ENCODE measurements at places on chromosomes 7 and 10.

GRCh38 chr7:21547501-21547900, 4.7 kb downstream of the DNAH11 start:
- DNase-seq: no peak

- no peak for DNase-seq
These were observed 9.0 kb upstream of the ADCYAP1R1 start for GRCh38 chr7:31043051-31043471.

- DNase-seq: no peak
These were observed 1106.8 kb upstream of the C7orf33 start for GRCh38 chr7:147483634-147484292.

DNA sequence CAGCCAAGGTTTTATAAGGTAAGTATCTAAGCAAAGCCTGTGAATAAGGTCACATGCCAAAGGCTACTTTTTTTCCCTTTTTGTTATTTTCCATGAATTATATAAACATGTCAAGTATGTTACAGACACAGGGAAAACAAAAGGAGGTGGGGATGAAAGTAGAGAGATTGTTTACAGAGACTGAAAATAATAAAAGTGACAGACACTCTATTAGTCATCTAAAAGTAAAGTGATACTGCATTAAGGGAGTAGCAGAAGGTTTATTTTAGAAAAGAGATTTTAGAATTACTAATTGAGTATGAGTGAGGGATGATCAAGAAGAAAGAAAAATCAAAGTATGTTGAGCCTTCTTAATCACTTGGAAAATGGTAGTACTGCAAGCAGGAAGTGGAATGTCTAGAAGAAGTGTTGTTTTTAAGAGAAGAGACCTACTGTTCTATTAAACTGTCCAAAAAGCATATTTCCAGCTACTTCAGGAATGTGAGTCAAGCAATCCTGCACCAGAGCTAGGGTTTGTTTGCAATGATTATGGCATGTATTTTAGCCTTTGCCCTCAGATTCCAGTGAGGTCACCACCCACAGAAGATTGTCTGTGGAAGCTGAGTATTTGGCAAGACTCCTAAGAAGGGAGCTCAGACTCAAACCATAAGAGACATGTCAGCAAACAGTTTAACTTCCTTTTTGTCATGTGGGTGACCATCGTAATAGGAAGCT, 177.9 kb upstream of the PLXDC2 start:
- peak; percentile 80 for DNase-seq

- no peak for DNase-seq
These were observed 17.0 kb downstream of the CDK14 start for GRCh38 chr7:90613088-90613498.

- DNase-seq: no peak
These were observed 263.8 kb downstream of the PTPRN2 start for GRCh38 chr7:158323741-158324396.

DNA sequence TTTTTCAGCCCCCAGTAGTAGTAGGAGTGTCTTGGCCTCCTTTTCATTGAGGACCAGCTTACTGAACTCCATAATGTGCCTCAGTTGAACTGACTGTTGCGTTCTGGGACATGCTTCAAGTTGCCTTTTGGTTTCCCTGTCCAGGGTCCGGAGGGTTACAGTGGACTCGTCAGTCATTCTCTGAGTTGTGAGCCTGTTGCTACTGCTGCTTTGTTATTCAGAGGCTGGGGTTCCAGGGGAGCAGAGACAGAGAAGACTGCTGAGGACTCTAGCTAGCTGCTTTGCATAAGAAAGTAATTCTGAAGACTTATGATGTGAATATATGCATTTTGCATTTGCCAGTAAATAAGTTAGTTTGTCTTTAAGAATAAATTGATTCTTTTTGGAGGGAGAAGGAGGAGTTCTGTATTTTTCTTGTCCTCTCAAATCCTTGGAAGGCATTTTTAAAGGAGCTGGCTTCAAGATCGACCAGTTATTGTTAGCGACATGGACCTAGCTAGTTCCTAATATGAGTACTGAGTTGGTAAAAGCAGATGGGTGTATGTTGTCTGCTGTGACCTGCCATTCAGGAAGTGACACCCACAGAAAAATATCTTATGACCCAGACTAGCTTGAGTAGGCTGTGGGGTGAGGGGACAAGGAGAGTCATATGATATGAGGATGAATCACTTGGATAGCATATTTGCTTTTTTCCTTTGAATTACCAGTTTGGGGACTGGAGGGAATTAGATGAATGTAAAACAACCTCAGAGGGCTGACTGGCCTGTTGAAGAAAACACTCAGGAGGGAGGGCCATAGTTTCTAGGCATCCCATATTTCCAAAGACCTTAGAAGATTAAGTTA, 8.3 kb downstream of the PI4K2A start:
- peak; percentile 88 for DNase-seq

GRCh38 chr10:69220041-69220451, at the start of gene HKDC1:
HKDC1 (plus strand) TSS chr10:69220332; CDS start chr10:69220436, 104 bp downstream.
- DNase-seq: peak; percentile 93

DNA sequence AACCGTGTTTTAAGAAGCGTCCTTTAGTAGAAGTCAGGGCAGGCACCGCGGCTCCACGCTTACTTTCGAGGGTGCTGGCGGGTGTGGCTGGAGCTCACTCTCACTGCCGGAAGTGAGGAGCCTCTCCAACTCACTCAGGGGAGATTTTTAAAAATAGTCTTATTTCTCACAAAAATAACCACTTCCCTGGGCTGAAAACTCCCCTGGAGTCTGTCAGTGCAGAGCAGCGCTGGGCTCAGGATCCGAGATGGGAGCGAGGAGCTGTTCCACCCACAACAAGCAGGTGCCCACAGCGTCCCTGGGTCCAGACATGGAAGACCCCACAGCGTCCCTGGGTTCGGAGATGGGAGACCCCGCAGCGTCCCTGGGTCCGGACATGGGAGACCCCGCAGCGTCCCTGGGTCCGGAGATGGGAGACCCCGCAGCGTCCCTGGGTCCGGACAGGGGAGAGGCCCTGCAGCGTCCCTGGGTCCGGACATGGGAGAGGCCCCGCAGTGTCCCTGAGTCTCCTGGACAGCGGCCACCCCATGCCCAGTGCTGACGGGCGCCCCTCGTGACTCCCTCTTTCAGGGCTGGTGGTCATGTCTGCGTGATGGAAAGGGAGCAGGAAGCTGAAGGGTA, 51.2 kb downstream of the VIPR2 start:
- DNase-seq: no peak

- DNase-seq: no peak
These were observed 5.8 kb downstream of the DBNL start for GRCh38 chr7:44050121-44050914.

DNA sequence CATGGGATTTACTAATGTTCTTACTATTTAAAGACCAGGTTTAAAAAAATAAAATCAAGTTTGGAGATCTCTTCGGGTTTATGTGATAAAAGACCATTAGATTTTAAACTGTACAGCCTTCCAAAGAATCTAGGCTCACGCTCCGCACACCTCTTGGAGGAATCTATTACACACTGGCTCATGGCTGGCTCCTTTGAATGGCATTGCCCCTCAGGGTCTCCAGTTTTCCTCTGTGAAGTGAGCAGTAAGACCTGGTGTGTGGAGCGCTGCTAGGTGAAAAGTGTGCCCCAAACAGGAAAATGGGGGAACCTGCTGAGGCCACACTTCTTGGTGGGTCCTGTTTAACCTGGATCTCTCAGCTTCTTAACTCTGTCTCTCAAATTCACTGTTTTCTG, 142.3 kb downstream of the KAT6B start:
- no peak for DNase-seq

DNA sequence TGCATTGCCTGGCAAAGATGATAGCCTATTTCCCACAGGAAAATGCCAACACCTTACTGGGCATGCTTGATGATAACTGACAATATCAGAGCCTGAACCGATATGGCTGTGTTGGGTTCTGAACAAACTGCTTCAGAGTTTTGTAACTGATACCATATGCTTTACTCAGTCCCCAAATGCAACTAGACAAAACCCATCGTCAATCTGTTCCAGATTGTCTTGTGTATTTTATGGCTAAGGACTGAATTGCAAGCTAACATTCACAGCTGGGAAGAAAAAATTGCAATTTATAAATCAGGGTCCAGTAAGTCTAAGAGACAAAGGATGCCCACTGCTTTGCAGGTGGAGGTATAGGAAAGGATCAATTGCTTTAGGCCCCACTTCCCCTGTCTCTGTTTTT, 116.8 kb upstream of the WNT16 start:
- no peak for DNase-seq

GRCh38 chr10:100808876-100809275, 63.5 kb downstream of the PAX2 start:
- DNase-seq: no peak

DNA sequence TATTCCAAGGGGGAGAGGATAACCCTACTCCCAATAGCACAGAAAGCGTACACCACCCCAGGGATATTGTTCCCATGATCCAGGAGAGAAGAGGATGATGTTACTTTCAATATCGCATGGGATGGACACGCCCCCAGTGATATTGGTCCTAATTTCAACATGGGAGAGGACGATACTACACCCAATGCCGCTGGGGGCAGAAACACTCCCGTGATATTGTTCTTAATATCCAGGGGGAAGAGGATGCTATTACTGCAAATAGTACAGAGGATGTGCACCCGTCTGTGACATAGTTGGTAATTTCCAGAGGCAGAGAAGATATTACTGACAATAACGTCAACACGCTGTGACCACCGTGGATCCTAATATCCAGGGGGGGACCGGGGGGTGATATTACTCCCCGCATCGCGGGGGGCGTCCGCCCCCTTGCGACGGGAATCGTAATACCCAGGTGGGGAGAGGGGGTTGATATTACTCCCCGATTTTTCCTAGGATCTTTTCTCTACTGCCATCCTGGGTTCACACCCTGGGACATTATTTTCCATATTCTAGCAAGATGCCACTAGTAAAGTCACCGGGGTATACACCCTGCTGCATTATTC, 16.6 kb downstream of the MEIG1 start:
- no peak for DNase-seq

DNA sequence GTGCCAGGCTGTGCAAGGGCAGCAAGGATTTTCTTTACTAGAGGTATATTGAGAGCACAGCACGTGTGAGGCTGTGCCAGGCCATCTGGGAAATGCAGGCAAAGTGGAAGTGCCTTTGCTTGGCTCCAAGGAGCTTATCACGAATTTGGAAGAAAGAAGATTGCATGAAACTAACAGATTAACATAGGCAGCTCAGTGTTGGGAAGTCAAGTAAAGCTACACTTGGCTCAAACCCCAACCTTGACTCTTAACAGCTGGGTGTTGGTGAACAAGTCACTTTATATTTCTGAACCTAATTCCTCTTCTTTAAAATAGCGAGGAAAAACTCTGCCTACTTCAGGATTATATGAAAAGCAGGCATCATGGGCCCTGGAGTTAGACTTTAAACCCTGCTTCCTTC, 105.2 kb downstream of the PLCE1 start:
- no peak for DNase-seq

- DNase-seq: no peak
These were observed 48.9 kb downstream of the PYROXD2 start for GRCh38 chr10:98366062-98366530.

GRCh38 chr7:150337179-150337578, 4.2 kb downstream of the RARRES2 start:
- DNase-seq: no peak

- no peak for DNase-seq
These were observed 7.8 kb upstream of the HACD1 start for GRCh38 chr10:17624996-17625395.

DNA sequence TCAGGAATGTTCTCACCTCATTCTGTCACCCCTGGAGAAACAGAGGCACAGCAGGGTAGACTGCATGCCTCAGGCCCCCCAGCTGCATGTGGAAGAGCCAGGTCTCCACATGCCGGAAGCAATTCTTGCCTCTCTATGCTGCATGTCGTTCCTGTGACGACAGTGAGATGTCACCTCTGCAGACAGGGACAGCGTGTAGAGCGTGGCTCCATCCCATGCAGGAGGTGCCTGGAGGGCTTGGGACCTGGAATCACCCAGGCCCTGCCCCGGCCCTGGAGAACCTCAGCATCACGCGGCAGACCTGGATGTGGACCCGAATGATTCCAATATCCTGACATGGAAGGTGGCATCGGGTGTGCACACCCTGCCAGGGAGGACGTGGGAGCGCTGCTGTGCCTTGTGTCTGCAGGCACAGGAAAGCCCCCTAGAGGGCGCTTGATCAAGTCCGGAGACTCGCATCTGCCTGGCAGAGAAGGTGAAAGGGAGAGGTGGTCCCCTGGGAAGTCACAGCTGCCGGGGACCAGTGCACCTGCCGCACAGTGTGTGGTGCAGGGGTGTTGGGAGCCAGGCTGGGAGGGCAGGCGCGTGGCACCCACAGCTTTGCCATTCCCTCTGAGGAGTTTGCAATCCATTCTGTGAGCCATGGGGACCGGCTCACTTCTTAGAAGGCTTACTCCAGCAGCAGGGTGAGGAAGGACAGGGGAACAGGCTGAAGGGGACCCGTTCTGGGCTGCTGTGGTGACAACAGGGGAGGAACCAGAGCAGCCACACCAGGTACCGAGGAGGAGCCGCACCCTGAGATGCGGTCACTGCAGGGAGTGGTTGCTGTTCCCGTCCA, 45.3 kb upstream of the EN2 start:
- DNase-seq: peak; percentile 22

DNA sequence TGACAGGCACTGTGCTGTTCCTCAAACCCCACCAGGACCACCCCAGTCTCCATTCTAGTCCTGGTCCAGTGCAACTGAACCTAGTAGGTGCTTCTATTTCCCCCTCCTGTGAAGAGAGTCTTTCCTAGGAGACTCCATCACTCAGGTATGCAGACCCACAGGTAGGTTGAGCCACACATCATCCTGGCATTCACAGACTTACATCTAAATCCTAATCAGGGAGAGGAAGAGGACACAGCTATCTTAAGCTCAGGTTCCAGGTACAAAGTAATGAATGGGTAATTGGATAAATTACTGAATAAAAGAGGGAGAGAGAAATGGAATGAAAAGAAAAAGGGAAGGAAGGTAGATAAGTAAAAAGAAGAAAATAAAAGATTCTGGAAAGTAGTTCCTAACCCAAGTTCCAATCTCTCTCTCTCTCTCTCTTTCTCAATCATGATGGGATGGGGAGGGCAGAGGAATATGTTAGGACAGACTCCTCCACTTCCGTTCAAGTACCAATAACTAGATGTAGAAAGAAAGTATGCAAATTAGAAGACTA, 139.8 kb upstream of the NAMPT start:
- DNase-seq: no peak
